D341Med (cell line): ENCODE measurements at places on chromosomes 6 and 20.

DNA sequence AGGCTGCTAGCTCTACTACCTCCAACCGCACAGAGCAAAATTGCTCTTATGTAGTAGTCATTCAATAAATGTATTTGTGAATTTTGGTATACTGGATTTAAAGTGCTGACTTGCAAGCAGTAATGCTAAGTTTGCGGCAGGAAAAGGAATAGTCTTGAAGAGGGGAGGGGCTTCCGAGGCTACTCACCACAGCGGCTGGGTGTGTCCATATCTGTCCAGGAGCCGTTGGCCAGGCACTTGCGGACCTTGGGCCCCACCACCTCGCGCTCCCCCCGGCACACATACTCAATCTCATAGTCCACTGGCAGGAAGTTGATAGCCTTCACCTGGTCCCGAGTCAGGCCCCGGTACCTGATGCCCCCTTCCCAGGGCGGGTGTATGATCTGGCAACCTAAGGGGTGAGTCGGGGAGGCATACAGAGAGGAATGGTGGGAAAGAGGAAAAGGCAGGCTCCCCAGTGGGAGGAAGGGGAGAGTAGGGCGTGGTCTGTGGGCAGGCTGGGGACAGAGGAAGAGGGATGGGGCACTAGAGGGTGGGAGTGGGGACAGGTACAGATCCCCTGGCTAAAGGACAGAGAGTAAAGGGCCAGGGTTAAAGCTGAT, 1.7 kb downstream of the GABBR1 start:
- DNase-seq = no peak

GRCh38 chr6:17879184-17879583, 108.3 kb downstream of the KIF13A start:
- DNase-seq = no peak

- DNase-seq = peak; percentile 60
Observed at GRCh38 chr6:127119102-127120022, 891 bp downstream of the RSPO3 start.

DNA sequence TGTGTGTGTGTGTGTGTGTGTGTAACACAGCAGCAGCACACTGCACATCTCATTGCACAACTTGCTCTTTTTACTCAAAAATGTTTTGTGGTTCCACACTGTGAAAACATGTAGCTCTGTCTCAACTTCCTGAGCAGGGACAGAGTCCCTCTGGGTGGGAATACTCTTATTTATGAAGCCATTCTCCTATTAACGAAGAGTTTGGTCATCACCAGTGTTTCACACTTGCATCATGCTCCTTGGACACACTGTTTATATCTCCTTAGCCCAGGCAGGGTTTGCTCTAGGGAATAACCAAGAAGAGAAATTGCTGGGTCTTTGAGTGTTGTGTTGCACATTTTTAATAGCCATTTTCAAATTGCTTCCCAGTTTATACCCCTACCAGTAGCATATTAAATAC, 53.6 kb downstream of the ZNF831 start:
- no peak for DNase-seq

- no peak for DNase-seq
Observed at GRCh38 chr20:361561-361960, 14.7 kb downstream of the NRSN2 start.

DNA sequence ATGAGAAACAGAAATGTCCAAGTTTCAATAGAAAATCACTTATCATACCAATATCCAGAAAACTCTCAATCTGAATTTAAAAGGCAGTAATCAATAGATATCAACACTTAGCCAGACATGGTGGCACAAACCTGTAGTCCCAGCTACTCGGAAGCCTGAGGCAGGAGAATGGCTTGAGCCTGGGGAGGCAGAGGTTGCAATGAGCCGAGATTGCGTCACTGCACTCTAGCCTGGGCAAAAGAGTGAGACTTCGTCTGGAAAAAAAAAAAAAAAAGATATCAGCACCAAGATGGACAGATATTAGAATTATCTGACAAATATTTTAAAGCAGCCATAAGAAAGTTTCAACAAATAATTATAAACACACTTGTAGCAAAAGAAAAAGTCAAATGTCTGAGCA, 47.0 kb downstream of the TCP11 start:
- no peak for DNase-seq

- no peak for DNase-seq
Observed at GRCh38 chr20:1700990-1701389, 43.4 kb upstream of the SIRPG start.

GRCh38 chr6:25025248-25025918, 89.6 kb upstream of the RIPOR2 start:
- no peak for DNase-seq

GRCh38 chr20:22682381-22682780, 98.0 kb upstream of the FOXA2 start:
- DNase-seq = no peak

GRCh38 chr6:170206317-170206621, 84.6 kb downstream of the DLL1 start:
- no peak for DNase-seq

GRCh38 chr20:11001764-11002540, 328.2 kb upstream of the JAG1 start:
- DNase-seq = no peak

DNA sequence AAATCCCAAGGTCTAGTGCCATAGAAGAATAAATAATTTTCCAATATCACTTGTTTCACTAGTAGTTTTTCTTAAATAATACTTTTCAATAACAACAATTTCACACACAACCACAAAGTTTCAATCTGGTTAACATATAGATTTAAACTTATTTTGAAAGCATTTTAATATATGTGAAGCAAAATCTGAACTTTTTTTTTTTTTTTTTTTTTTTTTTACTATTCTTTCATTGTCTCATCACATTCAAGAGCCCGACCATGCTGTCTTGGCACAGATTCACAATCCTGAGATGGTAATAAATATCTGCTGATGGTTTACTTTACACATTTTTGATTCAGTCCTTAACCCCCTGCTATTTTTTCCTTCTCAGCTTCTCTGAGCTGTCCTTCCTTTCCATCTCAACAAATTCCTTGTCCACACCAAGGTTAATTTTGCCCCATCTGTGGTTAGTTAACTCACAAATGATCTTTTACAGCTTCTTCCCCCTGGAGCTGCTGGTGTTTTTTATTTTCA, 262.8 kb downstream of the TMEM242 start:
- DNase-seq = no peak

DNA sequence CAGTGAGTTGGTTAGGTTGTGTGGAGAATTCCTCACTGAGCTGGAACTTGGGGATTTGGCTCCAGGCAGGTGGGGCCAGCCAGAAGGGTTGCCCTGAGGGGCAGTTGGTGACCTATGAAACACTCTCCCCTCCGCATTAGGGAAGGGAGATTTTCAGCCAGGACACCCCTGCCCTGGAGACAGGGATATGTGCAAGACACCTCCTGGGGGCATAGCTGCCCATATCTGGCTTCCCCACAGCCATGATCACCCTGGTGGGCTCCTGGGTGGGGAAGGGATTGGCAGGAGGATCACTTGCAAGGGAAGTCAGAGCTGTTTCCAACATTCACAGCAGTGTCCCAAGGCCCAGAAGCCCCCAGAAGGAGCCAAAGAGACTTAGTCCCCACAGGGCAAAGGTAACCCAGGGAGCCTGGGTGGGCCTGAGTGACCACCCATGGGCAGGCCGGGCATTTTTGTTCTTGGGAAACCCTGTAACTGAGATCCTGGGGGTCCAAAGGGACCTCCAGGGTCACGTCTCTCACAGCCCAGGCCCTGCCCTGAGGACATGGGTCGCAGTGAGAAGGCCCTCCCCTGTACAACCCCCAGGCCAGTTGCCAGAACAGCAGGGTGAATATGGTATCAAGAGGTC, 145.8 kb downstream of the MRPL14 start:
- no peak for DNase-seq

DNA sequence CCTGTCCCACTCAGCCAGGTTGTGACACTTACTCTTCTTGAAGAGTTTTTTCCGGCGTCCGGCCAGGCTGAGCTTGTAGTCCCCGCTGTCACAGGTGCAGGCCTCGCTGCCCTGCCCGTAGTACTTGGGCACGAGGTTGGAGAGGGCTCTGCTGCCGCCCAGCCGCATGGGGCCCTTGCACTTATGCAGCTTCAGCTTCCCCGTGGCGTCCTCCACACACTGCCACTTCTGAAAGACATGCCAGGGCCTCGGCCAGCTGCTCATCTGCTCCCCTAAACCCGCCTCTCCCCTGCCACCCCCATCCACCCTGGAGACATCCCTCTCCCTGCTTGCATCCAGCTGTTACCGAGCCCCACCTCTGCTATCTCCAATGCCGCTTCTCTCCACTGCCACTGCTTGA, 113.1 kb downstream of the SULF2 start:
- DNase-seq = no peak

GRCh38 chr6:42148058-42148457, 5.6 kb upstream of the C6orf132 start:
- DNase-seq = no peak

DNA sequence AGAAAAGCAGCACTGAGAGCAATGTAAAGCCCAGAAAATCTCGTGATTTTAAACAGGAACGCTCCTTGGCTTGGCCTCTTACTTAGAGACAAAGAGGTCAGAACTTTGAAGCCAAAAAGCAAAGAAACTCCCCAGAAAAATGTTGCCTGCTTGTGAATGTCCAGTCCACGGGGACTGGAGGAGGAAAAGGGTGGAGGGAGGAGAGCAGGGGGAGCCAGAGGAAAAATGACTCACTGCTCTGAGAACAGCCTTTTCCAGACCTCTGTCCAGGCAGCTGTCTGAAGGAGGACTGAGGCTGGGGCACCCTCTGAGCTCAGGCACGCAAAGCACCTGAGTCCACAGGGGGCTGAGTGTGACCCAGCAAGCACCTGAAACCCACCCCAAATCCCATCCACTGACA, 64.7 kb downstream of the TRAM2 start:
- no peak for DNase-seq

DNA sequence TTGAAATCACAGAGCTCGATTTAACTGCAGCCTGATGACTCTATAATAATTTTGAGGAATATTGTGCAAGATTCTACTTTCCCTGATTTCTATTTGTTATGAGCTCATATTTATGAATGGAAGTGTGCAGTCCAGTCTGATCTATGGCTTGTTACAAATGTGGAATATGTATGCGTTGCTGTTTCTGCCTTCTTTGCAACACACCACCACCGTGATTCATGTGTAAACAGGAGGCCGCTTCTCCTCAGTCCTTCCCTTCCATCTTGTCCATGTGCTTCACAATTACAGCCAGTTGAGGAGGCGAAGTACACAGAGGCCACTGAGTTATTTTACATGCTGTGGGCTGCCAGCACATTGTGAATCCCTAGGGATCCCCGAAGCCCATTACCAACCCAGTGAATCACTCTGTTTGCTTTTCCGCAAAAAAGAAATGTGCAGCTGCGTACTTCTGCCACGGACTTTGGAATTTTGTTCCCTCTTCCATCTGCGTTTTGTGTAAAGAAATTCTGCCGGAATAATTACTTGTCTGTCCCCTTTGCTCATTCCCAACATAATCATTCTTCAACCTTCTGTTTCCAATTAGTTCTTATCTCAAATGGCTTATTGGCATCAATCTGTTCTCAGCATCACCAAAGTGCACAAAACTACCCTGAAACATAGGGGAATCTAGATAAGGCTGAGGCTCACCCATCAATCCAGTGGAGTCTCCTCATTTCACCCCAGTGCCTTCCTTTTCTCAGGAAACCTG, 551.6 kb upstream of the CITED2 start:
- no peak for DNase-seq

GRCh38 chr6:109865968-109866367, 112.1 kb upstream of the GPR6 start:
- DNase-seq = no peak

DNA sequence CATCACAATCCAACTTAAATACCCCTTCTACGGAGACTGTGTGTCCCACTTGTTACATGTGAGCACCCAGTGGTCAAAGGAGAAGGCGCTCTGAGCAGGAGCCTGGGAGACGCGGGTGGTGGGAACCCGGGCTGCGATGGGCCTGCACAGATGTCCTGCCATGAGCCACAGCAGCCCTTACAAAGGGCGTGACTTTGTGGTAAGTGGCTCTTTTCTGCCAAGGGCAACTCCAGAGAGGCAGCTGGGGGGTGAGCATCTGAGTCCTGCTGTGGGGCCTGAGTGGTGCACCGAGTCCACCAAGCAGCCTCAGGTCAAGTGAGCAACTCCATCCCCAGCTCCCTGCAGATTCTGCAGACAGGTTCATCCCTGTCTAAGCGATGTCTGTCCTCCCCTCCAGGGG, 33.6 kb upstream of the CST7 start:
- DNase-seq = no peak

- DNase-seq = no peak
Observed at GRCh38 chr20:53510262-53510661, 83.4 kb downstream of the ZNF217 start.

DNA sequence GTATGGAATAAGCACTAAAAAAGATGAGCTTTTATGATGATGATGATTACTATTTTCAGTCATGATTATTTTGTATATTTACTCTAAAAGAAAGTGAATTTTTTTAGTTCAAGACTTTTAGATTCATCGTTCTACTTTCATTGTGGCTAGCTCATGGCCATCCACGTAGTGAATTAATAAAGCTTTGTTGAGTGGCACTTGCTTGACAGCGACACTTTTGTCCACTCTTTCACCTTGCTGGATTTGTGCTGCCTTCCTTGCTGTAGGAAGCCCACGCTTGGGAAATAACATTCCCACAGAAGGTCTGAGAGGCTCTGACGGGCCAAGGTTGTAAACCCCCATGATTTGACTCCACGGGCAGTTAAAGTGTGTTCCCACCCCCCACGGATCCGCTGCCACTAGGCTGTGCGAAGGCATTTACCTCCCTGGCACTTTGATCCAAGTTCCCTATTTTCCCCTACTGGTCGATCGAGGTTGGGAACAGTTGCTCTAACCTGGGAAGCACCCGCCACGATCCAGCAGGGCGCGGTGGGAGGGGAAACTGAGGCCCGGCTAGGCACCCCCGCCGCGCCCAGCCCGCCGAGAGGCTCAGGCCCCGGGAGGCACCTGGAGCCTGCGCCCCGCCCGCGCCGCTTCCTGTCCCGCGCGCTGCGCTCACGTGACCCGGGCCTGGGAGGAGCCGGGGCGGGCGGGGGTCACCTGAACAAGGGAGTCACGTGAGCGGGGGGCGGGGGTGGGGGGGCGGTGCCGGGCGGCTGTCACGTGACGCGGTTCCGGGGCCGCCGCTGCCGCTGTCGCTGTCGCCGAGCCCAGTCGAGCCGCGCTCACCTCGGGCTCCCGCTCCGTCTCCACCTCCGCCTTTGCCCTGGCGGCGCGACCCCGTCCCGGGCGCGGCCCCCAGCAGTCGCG, at the start of gene IGF2R:
IGF2R (plus strand) TSS at position 788 of the 909 bp plus-strand sequence. CDS start 165 bp downstream, outside the sequence.
- DNase-seq = peak; percentile 99

DNA sequence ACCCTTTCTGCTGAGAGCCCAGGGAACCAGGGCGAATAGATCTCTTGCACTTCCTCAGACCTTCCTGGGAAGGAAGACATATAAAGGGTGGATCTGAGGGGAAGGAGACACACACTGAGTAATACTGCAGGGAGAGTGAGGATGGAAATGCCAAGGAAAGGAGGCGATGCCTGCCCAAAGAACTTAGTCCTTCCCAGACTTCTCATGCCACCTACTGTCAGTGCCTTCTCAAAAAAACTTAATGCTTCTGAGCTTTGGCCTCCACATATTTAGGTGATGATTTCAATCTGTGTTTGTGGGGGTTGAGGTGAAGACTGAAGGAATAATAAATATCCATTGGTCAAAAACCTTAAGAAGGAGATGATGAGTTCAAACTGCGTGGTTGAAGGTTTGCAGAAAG, 9.7 kb downstream of the BTN3A1 start:
- DNase-seq = no peak
